ENCODE measurements at places on chromosomes 6 and 20.

GRCh38 chr6:154595538-154595937 lies 85.1 kb upstream of the CNKSR3 start:
- DNase-seq: no peak

DNA sequence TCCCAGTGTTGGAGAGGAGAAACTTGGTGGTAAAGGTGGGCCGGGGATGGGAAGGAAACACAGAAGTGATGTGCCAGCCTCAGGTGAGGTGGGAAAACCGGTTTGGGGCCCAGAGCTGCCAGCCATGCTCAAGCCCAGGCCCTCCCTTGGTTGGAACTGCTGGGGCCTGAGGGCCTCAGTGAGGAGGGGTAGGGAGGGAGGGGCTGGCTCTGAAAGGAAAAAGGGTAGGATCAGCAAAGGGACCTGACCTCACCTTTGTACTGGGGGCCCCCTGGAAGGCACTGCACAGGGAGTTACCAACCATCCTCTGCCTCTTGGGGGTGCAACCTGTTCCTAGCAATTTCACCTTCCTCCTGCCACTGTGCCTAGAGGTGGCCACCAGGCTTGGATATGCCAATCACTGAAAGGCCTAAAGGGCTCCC lies 1.8 kb upstream of the SPEF1 start:
- peak; percentile 25 for DNase-seq

GRCh38 chr6:80434691-80435350 lies 328.4 kb downstream of the BCKDHB start:
- DNase-seq: no peak

DNA sequence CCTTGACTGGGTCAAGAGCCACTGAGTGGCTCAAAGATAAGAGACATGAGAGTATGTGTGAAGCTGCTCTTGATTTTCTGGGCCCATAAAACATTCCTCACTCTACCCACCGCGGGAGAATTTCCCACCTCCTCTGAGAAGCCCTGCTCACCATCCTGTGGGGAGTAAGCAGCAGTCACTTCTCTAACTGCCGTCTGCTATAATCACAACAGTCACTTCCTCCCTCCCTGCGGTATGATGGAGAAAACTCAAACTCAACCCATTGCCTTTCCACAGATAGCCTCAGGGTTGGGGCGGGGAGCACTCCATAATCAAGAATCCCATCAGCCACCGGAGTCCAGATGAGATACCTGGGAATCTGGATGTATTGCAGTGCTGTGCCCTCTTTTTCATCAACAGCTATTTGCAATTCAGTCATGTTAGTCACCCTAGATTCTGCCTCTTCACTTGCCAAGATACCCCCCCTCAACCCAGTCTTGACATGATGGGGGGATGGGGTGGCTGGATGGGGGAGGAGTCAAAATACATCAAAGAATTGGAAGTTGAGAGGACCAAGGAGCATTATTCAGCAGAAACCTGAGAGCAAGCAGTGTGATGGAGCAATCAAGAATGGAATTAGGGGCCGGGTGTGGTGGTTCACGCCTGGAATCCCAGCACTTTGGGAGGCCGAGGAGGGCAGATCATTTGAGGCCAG lies 5.1 kb downstream of the MOCS1 start:
- no peak for DNase-seq

- DNase-seq: peak; percentile 19
Measured at GRCh38 chr6:115551527-115551926, 509.2 kb downstream of the FRK start.

DNA sequence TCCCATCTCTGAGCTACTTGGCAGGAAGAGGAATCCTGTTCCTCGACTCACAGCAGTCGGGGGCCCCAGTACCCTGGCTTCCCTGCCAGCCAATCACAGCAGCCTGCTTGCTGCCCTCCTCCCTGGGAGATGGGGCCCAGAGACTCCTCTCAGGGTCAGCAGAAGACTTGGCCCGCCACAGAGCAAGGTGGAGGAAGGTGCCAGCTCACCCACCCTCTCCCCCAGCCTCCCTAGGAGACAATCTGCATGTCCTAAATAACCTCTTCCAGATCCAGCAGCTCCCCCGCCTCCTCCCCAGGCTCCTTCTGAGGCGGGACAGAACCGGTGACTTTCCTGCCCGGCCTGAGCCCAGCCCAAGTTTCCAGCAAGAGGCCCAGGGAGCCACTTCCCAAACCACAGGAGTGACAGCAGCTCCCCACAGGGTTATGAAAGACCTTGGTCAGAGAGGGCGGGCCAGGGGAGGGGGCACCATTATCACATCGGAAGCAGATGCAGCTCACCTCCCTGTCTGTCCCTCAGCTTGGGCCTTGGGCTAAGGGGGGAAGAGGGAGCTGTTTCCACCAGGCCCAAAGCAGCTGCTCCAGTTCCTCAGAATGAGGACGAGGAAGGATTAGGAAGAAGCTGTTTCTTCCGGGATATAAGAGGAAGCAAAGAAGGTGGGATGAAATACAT lies 2.3 kb downstream of the CCND3 start:
- DNase-seq: no peak

DNA sequence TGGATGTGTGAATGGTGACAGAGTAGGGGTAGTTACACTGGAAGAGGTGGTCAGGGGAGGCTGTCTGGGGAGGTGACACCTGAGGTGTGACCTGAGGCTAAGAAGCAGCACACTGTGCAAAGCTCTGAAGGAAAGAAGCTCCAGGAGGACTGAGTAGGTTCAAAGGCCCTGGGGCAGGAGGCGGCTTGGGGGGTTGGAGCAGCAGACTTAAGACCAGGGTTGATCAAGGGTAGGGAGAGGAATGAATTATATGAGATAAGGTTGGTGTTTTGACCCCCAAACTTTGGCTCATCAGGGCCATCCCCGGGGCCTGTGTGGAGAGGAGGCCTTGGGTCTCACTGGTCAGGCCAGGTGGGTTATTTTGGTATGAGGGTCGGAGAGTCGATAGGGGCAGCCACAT lies 166.1 kb downstream of the GRM4 start:
- DNase-seq: no peak

- no peak for DNase-seq
Measured at GRCh38 chr6:145811741-145812140, 2.9 kb downstream of the FBXO30 start.

DNA sequence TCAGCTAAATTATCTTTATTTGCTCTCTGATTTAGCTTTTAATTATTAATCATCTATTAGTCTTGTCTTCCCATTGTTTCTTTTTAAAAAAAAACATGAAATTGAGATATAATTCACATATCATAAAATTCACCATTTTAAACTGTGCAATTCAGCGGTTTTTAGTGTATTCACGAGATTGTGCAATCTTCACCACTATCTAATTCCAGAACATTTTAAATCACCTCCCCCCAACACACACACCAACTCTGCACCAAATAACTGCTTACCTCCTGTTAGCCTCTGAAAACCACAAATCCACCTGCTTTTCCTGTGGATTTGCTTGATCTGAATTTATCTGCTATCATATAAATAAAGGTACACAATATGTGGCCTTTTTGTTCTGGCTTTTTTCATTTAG lies 8.8 kb upstream of the ABRACL start:
- no peak for DNase-seq

Measured in NCI-H345 (cell line).